ENCODE measurements at places on chromosomes 11 and 22.

DNA sequence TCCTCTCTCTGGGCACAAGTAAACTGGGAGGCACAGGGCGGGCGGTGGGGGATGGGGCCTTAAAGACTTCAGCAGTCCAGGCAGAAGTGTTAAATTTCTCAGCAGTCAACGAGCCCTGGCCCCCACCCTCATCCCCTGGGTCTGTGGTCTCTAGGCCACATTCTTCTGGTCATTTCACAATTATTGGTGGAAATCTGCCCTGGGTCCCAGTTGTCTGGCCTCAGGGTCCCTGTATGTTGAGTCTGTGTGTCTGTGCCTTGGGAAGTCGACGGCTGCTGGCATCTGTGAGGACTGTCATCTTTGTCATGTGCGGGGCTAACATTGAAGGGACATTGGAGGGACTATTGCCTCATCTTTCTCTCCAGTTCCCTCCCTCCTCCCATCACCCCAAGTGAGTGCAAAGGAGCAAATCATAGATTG, 1.7 kb downstream of the TSPAN18 start:
- no peak for DNase-seq

DNA sequence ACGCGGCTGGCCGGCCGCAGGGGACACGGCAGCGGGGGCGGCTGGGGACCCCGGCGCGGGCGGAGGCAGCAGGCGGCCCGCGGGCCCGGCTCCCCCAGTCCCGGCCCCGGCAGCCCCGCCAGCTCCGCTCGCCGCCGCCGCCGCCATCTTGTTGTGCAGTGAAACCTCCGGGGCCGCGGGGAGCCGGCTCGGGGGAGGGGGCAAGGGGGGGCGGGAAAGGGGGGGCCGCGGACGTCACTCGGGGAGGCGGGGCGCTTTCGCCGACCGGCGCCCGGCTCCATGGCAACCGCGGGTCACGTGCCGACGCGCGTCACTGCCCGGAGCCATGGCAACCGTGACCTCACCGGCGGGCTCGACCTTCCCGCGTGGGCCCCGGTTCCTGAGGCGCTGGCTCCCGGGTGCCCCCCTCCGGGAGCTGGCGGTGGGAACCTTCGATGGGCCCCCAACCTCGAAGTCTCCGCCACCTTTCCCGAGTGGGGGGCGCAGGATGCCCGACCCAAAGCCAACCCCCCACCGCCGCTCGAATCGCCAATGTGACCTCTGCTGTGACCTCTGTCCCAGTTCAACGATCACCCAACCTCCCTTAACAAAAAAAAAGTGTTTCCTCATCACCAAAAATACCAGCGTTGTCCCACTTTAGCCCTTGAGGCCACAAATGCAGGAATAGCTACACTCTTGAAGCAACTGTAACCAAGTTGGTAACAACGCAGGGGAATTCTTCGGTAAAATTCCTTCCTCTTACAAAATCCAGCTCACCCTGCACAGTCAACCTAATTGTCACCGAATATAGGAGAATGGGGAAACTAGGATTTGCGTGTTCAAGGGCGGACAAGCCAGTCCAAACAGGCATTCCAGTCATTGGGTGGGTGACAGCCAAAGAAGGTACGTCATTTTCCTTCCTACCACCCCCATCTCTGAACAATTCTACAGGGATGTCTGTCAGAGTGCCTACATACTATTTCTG, at the start of gene SIK3:
Gene SIK3, minus strand, starts transcription at position 160 of the 964 bp plus-strand sequence. Its CDS starts 13 bp downstream, at position 147.
- DNase-seq, result peak; percentile 55

DNA sequence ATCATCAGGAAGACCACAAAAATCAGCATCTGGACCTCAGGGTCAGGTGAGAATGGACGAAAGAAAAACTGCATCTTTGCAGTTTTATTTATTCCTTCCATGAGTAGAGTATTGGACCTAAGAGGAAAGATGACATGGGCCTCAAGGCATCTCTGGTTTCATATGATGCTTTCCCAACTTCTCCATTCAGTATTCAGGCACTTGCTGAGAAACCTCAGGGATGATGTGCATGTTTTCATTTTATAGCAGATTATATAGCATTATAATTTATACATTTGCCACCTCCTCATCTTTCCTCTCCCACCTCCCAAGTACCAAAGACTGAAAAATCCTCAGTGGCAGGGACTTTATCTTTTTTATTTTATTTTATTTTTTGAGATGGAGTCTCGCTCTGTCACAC, at the start of gene OR10V1:
Gene OR10V1, minus strand, starts transcription at position 101 of the 400 bp plus-strand sequence. Its CDS starts 0 bp downstream, at position 101.
- DNase-seq, result no peak

DNA sequence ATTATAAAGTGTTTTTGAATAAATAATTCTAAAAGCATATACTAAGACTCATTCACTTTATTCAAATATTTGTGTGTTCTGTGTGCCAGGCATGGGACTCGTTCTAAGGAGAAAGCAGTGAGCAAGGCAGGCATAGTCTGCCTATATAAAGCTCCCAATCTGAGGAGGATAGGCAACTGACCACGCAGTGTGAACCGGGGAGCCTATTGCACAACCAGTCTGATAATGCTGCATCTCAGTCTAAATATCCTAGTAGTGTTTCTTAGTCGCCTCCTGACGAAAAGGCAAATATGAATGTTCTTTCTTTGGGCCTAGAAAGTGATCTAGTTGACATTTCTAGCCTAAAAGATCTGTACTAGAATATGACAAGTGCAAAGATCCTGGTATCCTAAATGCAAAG, 98.3 kb downstream of the C11orf65 start:
- DNase-seq, result no peak

DNA sequence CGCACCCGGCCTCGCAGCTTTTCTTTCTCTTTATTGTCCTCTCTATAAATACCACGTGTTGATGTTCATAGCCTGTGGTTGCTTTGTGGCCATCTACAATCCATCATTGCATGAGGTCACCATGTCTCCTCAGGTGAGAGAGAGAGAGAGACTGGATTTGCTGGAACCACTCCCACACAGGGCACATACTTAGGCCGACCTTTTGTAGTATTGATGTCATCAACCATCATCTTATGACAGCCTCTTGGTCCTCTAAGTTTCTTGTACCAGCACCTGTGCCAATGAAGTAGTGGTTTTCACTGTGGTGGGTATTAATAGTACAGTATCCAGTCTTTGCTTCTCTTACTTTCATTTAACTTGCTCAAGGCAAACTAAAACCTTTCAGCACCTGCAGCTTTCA, 22.8 kb upstream of the P2RY6 start:
- DNase-seq, result no peak

DNA sequence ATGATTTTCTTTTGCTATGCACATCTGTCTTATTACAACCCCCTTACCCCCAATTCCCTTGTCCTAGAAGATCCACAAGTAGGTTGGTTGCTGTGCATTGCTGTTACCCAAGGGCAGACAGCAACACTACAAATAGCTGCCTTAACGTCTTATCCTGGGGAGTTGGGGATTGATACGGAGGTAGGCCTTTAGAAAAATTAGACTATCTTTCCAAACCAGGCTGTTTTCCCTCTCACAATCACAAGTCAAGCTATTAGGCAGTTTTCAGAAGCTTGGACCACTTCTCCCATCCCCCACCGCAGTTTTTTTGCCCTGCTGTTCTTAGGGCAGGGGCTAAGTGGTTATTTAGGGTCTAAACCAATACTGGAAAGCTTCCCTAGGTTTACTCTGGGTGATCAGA, 2.8 kb upstream of the PHLDB1 start:
- no peak for DNase-seq

- DNase-seq, result no peak
Measured at GRCh38 chr22:35884529-35884928, 144.1 kb downstream of the RBFOX2 start.

DNA sequence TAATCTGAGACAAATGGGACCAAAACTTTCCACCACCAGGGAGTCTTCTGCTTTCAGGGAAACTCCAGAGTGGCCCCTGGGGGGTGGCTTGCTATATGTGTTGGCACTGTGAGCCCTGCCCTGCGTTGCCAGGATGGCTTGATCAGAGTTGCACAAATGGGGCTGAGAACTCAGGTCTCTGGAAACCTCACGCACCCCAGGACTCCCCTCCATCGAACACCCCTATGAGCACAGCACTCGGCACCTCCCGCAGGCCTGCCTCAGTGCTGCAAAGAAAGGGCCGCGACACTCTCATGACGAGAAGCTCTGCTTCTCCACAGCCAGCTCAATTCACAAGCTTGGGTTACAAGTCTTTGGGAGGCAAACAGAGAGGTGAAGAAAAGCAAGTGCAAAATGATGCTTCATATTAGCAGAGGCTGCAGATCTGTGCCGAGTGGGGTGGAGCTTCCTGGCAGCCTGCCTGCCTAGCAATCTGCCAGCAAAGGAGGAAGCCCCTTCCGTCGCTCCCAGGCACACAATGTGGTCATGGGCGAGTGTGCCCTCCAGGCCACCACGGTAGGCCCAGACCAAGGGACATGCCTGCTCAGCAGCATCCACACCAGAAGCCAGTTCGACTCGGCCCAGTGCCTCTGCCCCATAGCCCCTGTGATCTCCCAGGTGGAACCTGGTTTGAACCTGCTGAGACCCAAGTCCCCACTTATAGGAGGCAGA, 55.7 kb downstream of the MYH9 start:
- no peak for DNase-seq

- no peak for DNase-seq
Measured at GRCh38 chr11:9594267-9595046, 21.0 kb downstream of the WEE1 start.

GRCh38 chr22:33255791-33256190, 197.6 kb upstream of the SYN3 start:
- DNase-seq, result no peak

GRCh38 chr11:32069361-32070058, 21.4 kb upstream of the RCN1 start:
- no peak for DNase-seq

- no peak for DNase-seq
Measured at GRCh38 chr11:35332524-35332923, 86.8 kb downstream of the SLC1A2 start.

DNA sequence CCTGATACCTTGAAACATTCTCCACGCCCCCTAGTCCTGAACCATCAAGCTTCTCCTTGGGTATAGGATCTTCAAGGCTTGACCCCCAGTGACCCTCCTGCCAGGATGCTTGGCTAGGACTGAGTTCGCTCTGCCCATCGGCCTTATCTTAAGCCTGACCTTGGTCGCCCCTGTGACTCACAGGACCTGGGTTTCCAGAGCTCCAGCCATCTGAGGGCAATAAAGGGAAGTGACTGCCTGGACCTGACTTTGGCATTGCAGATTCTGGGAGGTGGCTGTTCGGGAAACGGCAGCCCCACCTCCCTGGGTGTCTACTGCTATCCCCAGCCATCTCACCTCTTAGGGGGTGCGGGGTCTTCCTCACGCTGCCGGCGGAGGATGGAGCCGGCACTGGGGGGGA, 15.4 kb downstream of the CARD10 start:
- no peak for DNase-seq

DNA sequence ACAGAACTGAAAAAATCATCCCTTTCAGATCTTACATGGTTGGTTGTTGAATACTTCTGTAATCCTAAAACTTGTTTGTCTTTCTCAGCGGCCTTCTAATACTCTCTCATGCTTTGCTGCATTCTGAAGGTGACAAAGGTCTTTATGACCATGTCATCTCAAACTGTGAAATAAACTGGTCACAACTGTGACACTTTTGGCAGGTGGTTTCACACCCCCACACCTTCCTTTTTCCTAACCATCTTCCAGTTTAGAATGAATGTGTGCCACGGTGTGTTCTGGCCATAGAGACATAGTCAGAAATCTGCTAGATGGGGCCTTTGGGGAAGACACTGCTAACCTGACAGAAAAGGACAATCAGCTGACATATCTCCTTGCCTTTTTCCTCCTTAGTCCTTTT, 14.7 kb upstream of the RFPL3 start:
- no peak for DNase-seq

DNA sequence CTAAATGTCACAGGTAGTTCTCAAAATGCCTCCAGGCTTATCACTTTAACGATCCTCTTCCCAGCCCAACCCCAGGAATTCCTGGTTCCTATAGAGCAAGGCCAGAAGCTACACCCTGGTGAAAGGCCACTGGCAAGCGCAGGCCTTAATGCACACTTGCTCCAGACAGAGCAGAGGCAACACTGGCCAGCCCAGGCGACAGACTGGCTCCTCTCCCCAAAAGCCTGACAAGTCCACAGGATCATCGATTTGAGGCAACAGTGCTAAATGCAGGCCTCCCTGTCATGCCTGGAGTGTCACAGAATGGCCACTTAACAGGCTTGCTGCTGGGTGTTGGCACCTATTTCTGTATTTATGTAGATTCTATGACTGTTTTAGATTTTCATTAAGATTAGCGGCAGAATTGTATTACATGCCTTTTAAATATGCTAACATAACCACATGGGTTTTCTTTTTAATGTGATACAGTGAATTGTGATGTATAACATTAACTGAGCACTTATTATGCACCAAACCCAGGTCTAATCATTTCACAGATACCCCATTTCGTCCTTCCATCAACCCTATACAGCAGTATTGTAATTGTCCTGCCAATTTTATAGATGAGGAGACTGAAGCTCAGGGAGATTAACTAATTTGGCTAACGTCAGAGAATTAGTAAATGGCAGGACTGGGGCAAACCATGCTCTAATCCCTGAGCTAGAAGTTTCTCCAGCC, 38.6 kb downstream of the PACSIN2 start:
- no peak for DNase-seq

- DNase-seq, result no peak
Measured at GRCh38 chr11:27592098-27592780, 85.7 kb upstream of the LIN7C start.

DNA sequence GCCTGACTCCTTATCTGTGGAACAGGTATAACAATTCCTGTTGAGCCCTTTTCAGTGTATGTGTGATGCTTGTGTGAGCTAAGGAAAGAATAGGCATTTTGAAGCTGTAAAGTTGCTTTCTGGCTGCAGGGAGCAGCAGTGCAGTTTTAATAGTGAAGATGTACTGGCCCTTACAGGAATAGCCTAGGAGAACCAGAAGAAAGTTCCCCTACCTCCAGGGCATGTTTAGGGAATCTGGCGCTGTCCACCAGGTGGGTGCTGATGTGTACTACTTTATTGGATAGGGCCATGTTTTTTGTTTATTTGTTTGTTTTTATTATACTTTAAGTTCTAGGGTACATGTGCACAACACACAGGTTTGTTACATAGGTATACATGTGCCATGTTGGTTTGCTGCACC, 11.5 kb downstream of the BMAL1 start:
- no peak for DNase-seq

- no peak for DNase-seq
Measured at GRCh38 chr22:50577987-50578775, at the start of gene CPT1B. CPT1B (minus strand) TSS chr22:50578427; CDS start chr22:50577915, 512 bp downstream.

GRCh38 chr11:57815877-57816276, 54.3 kb downstream of the CTNND1 start:
- no peak for DNase-seq
